Left colon (tissue), 2 donors: ENCODE measurements at places on chromosomes 4 and X. TPM values are rescaled to one million over a fixed set of nuclear protein-coding genes. Genes with fewer than 3 reads are reported as not detected.
A peak's percentile ranks its signal among the peaks of the same experiment; 100 is the strongest.

Gene DGKK
- total RNA-seq = not detected

- DNase-seq = no peak
Measured at GRCh38 chr4:111450867-111451266, 694.4 kb upstream of the FAM241A start.

DNA sequence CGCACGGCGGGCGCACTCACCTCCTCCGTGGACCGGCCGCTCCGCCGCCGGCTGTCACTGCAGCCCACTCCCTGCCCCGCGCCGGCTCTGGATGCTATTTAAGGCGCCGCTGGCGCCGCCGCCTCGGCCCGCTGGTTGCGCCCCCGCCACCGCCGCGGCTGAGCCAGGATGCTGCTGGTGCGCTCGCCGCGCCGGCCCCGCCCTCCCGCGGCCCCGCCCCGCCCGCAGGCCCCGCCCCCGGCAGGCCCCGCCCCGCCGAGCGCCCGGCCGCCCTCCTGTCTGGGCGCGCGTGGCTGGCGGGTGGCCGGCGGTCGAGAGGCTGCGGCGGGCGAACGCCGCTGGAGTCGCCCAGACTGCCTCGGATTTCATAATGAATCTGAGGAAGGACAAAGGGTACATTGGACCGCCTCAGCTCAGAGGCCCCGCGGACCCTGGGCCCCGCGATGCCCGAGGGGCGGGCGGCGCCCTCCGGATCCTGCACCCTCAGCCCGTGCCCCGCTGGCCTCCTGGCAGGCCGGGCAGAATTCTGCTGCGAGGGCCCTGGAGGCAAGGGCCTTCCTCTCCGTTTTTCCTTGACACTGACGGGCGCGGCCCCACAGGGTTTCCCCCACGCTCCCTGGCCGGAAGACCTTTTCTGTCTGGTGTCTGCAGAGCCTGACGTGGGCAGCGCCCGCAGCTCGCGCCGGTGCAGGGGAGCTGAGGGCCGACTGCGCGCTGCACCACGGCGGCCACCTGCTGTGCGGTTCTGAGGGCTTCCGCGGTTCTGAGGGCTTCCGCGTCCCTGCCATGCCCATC lies at the start of gene ACSL1:
TSS of gene ACSL1 (minus strand) at position 73 of the 795 bp plus-strand sequence. CDS start 22,454 bp downstream, outside the sequence.
- peak; percentile 82 for DNase-seq

DNA sequence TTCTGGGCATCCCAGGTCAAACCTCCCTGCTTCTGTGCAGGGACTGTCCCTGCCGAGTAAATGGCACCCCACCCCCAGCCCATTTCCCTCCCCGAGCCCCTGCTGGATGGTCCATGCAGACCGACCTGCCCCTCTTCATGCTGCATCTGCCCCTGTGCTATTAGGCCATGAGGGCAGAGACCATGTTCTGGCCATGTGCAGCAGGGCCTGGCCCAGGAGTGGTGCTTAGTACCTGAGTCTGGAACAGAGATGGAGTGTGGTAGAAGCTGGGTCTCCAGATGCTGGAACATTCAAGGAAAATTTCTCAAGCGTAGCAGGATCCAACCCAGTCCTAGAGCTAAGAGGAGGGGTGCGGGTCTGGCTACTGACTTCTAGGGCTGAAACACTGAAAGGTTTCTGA lies 15.3 kb upstream of the UBA1 start:
- no peak for DNase-seq

Gene EFHC2
- total RNA-seq = 1.9 TPM

Gene HMX1
- total RNA-seq = not detected
